Lung microvascular endothelial cell (primary cell): ENCODE measurements at places on chromosomes 4 and X. TPM values are rescaled to one million over a fixed set of nuclear protein-coding genes. Genes with fewer than 3 reads are reported as not detected.

UBA1 gene
- 79.8 and 94.8 TPM in 2 replicates for total RNA-seq

BTK gene
- not detected in 2 replicates for total RNA-seq

RASSF6 gene
- total RNA-seq, result not detected in 2 replicates

SPANXC gene
- not detected in 2 replicates for total RNA-seq

HELQ gene
- 10.7 and 17.7 TPM in 2 replicates for total RNA-seq

PLAC8 gene
- total RNA-seq, result 0.20 and 0.22 TPM in 2 replicates

DNA sequence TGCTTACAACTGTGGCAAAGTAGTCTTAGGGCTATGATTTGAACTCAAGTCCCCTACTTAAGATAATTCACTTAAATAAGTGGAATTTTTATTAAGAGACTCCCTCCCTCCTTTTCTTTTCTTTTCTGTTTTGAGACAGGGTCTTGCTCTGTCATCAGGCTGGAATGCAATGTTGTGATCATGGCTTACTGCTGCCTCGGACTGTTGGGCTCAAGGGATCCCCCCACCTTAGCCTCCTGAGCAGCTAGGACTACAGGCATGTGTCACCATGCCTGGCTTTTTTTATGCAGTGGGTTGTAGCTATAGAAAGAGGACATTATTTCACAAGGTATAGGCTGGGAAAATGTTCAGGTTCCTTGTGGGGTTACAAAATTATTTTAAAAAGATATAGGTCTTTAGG lies 19.2 kb downstream of the DIAPH2 start:
- peak; percentile 27 for DNase-seq

GRCh38 chr4:64121803-64122202 lies 287.4 kb downstream of the TECRL start:
- DNase-seq, result no peak

DNA sequence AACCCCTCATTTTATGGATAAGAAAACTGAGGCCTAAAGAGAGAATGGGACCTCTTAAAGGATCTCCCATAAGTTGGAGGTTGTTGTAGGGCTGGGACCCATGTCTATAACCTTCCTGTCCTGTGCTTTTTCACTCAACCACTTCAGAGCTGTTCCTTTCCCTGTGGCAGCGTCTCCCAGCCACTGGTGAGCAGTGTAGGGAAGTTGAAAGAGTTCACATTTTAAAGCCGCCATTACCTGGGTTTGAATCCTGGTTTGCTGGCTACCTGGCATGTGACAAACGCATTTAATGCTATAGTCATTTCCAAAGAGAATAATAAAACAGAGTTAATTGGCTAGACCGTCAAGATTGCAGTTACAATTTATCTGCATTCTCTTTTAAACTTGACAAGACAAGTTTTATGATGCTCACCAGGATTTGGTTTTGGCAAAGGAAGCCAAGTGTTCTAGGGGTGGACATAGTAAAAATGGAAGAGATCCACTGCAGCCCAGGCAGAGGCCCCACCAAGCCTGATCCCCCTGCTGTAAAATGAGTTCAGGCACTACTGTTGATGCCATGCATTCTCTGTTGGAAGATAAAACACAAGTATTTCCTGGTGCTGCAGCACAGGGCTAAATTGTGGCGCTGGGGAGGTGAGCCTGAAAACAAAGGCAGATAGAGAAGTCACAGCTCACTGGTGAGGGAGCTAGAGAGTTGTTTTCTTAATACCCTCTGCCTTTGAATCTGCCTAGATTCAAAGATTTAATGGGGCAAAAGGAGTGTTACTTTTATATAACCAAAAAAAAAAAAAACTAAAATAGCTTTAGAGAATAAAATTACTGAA lies 218.7 kb downstream of the NWD2 start:
- no peak for DNase-seq

- DNase-seq, result no peak
These were observed 849.4 kb downstream of the FSTL5 start for GRCh38 chr4:161314371-161314770.

DNA sequence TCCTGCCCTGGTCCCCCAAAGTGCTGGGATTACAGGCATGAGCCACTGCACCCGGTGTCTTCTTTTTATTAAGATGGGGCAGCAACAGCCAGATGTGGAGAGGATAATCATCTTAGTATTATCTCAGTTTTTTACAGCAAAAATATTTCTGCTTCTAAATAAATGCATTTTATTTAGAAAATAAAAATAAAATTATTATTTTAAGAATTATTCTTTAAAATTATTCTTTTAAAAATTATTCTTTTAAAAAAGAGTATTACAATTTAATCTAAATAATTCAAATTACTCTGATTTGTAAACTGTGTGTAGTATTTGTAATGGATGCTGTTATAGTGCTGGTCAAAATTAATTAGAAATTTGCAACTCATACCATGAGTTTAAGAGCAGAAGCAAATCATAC lies 67.6 kb downstream of the ARFIP1 start:
- DNase-seq, result no peak

- DNase-seq, result peak; percentile 51
These were observed 24.4 kb downstream of the TXK start for GRCh38 chr4:48109413-48110263.

GRCh38 chr4:106022454-106022853 lies 127.2 kb downstream of the NPNT start:
- no peak for DNase-seq

GRCh38 chr4:188660796-188661195 lies 521.6 kb downstream of the TRIML1 start:
- DNase-seq, result no peak

- no peak for DNase-seq
These were observed 24.2 kb downstream of the SUV39H1 start for GRCh38 chrX:48720577-48721250.

DNA sequence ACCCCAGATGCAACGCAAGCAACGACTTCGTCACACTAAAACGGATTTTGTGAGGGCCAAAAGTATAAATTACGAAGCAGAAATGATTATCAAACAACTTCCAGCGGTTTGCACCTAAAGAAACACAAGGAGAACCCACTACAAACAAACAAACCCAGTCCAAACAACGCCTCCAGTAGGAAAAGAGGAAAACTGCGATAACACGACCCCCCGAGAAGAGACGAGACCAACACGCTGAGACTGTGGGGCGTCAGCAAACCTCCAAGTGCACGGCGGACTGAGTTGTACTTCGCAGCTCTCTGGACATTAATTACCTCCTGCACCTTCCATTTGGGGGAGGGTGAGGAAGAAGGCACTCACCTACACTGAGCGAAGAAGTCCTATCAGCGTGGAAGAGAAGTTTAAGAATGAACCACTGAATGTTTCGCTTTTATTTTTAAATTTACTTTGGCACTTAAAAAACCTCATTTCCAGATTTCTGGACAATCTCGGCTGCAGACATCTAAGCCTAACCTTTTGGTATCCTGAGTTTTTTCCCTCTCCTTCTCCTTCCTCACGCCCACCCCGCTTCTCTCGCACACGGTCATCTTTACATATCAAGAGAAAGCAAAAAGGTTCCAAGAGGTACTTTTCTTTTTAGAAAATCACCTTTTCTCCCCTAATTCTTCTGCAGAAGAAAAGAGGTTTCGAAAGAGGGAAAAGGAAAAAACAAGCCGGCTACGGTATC lies at the start of gene MAB21L2:
Gene MAB21L2, plus strand, starts transcription at position 6 of the 727 bp plus-strand sequence. CDS start 879 bp downstream, outside the sequence.
- DNase-seq, result no peak

- DNase-seq, result no peak
These were observed 181.0 kb downstream of the SHROOM3 start for GRCh38 chr4:76615999-76616398.

GRCh38 chrX:120358737-120359456 lies 3.0 kb upstream of the ATP1B4 start:
- DNase-seq, result no peak

DNA sequence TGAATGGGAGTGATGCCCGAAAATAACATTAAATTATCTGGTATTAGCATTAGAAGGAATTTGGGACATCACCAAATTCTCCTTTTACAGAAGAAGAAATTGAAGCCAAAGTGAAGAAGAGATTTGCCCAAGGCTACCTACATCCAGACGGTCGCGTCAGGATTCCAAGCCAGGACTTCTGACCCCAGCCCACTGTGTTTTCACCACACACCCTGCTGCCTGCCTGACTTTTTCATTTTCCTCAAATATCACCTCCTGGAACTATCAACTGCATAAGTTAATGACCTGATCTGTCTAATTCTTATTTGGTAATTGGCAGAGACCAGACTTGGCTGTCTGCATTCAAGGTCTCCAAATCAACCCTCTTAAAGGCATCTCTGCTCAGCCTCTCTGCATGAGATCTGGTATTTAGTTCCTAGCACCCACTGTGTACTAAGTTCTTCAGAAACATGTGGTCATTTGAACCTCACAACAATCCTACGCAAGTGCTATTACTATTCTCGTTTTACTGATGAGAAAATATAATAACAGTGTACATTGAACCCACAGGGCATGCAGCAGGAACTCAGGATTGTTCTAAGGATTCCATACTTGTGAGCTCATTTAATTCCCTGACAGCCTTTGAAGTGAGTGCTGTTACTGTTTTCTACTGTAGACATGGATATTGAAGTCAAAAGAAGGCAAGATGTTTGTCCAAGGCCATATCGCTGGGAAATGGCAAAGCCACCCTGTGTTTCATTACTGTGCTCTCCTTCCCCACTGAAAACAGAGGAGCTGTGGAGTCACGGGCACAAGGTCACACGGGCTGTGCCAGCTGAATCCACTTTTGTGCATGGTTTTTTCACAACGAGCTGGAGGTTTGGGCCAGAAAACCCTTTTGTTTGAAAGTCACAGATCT lies 195.2 kb upstream of the C1QTNF7 start:
- DNase-seq, result peak; percentile 45

GRCh38 chrX:8845060-8845459 lies 43.9 kb upstream of the FAM9A start:
- no peak for DNase-seq

- DNase-seq, result no peak
These were observed 92.3 kb downstream of the PRDM5 start for GRCh38 chr4:120830204-120830603.

DNA sequence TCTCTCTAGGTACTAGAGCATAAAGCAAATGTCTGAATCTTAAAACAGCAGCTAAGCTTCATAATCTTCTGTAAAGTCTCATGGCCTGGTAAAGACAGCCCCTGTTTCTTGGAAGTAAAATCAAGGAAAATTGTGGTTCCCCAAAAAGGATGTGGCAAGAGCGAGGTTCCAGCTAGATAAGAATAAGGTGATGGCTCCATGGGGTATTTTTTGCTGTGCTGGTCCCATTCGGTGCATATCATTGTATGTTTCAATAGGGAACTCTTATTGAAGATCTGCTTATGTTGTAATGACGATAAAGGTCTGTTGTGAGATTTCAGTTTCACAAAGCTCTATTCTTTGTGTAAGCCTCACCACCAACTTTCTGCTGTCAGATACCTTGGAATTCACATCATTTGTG lies 316.9 kb upstream of the NOCT start:
- no peak for DNase-seq
